ENCODE measurements at places on chromosomes 7 and 10.

- no peak for DNase-seq
Observed at GRCh38 chr7:127702938-127703337, 50.9 kb downstream of the SND1 start.

- DNase-seq = no peak
Observed at GRCh38 chr10:77189520-77189919, 448.1 kb downstream of the KCNMA1 start.

GRCh38 chr10:44051091-44051490, 333.8 kb downstream of the CXCL12 start:
- DNase-seq = no peak

GRCh38 chr10:73401636-73402035, 12.2 kb downstream of the ANXA7 start:
- no peak for DNase-seq

- no peak for DNase-seq
Observed at GRCh38 chr10:13651969-13652720, 65.4 kb downstream of the PRPF18 start.

DNA sequence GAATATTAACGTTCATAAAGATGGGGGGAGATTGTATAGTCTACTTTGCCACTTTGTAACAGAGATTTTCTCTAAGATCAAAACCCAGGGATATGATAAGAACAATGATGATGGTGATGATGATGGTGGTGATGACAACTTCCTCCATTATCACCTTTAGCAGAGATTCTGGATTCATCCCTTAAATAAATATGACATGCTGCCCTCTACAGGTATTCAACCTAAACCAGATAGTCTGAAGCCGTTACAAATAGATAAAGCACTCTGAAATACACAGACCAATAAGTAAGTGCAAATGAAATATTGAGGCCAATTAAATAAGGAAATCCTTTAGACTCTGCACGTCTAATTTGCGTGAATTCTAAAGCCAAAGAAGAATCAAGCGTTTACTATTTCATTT, 211.5 kb downstream of the CREB5 start:
- DNase-seq = no peak

- DNase-seq = no peak
Observed at GRCh38 chr7:84105586-84105985, 89.0 kb downstream of the SEMA3A start.

GRCh38 chr7:54643064-54643463, 100.9 kb downstream of the VSTM2A start:
- no peak for DNase-seq

DNA sequence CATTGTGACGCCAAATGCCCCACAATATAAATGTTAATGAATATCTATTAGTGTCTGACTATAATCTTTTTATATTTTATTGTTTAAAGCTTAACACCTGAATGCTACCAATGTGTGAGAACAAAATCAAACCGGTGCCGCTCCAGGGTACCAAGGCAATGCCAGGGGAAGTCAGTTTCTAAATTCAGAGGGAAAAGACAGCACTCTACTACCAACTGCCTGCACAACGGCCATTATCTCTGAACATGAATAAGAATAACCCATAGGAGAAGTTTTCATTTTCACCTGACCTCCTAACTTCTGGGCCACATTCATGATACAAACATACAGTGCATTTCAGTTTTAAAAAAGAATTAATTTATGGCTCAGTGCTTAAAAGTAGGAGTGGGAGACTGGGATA, 21.7 kb downstream of the USP6NL start:
- DNase-seq = no peak

GRCh38 chr10:1142596-1142995, 86.4 kb downstream of the WDR37 start:
- no peak for DNase-seq

DNA sequence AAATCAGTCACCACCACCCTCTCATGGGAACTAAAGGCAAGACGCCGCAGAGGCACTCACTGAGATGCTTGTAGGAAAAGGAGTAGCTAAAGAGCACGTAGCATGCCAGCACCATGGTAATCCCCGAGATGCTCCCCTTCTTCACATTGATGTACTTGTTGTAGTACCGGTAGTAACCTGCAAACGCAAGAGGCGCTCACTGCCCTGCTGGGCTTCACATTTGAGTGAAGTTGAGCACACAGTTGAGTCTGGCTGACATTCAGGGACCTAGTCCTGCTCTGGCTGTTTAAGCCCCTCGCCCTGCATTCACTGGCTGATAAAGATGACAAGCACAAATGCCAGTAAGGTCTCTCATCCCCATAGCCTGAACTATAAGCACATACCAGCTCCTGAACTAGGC, 6.9 kb downstream of the ATP5MF start:
- no peak for DNase-seq

DNA sequence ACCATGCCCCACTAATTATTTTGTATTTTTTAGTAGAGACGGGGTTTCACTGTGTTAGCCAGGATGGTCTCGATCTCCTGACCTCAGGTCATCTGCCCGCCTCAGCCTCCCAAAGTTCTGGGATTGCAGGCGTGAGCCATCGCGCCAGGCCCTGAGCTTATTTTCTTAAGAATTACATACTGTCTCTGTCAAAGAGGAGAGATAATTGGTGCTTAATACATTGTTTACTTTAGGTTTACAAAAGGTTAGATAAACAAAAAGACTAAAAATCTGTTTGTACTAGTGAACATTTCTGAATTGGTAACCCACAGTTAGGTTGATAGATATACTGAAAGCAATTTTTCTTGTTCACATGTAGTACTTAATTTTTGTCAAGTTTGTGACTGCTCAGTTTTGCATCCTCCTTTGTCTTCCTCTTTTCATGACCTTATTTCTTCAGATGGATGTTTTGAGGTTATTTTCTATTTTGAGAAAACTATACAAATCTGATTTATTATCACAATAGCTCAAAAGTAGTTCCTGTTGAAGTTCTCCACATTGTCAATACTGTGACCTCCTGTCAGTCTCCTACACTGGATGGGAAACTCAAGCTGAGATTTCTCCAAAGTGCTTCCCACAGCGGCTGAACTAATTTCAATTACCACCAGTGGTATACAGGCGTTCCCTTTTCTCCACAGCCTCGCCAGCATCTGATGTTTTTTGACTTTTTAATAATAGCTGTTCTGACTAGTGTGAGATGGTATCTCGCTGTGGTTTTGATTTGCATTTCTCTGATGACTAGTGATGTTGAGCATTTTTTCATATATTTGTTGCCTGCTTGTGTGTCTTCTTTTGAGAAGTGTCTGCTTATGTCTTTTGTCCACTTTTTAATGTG, 22.5 kb downstream of the HHEX start:
- DNase-seq = no peak

- no peak for DNase-seq
Observed at GRCh38 chr10:16867556-16867955, 50.3 kb upstream of the RSU1 start.

DNA sequence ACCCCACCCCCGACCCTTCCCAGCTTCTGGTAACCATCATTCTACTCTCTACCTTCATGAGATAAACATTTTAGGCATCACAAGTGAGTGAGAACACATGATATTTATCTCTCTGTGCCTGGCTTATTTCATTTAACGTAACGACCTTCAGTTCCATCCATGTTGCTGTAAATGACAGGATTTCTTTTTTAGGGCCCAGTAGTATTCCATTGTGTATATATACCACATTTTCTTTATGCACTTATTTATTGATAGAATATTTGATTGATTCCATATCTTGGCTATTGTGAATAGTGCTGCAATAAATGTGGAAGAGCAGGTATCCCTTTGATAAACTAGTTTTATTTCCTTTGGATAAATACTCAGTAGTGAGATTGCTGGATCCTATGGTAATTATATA, 112.7 kb downstream of the CREB5 start:
- no peak for DNase-seq

GRCh38 chr10:58028597-58029366, 238.9 kb downstream of the IPMK start:
- no peak for DNase-seq

DNA sequence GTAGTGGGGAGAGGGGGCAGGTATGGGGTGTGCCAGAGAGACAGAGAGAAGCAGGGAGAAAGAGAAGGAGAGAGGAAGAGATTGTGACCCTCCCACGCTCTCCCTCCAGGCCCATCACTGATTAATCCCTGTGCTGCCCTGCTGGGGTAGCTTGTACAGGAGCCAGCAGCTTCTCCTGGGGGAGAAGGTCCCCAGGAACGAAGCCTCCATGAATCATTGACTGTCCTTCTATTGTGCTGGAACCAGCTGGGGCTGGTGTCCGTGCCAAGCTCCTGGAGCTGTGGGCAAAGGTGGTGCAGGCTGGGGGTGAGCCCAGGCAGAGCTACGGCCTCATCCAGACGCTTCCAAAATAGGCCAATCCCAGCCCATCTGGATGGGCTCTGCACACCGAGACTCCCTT, 20.9 kb downstream of the AQP1 start:
- no peak for DNase-seq

- no peak for DNase-seq
Observed at GRCh38 chr7:34044306-34044643, 138.9 kb downstream of the BMPER start.

DNA sequence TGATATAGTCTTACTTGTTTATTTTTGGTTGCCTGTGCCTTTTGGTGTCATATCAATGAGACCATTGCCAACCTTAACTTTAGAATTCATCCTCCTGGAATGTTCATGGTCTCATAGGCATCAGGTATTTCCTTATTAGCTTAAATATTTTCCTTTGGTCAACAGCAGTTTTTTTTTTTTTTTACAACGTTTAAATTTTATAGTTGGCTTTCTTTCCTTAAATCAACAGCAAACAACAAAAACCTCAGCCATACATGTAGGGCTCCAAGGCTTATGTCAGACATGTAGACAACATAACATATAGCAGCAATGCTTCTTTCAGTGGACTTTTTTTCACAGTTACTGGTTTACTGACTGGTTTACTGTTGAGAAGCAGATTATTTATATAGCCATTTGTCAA, 22.7 kb downstream of the ENTPD7 start:
- DNase-seq = no peak

DNA sequence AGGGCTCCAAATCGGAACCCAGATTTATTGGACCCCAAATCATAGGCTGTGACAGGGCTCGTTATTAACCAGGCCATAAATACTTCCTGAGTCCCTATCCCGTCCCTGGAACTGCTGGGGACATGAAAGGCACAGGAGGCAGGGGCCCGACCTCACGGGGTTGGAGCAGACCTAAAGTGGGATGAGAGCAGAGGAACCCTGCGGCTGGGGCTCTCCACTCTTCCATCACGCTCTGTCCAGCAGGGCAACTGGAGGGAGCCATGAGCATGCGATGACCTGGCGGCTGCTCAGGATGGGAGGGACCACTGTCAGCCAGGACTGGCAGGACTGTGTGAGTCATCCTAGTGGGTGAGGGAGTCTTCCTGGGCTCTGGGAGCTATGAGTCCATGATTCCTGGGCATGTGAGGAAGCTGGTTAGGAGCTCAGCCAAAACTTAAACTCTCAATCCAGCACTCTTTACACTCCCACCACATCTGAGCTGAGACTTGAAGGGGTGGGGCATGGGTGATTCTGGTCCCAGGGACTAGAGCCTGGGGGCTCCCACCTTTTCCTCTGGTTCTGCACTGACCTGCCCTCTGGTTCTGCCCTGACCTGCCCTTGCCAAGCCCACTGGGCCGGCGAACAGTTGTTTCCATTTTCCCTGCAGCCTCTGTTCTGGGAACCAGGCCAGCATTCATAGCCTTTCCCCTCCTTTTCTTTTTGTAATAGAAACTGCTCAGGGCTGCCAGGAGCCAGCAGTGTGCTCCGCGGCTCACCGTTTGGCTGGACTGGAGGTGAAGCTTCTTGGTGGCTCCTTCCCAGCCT, 47.1 kb downstream of the SYPL1 start:
- DNase-seq = no peak

- no peak for DNase-seq
Observed at GRCh38 chr10:72342911-72343310, 11.8 kb downstream of the DNAJB12 start.

DNA sequence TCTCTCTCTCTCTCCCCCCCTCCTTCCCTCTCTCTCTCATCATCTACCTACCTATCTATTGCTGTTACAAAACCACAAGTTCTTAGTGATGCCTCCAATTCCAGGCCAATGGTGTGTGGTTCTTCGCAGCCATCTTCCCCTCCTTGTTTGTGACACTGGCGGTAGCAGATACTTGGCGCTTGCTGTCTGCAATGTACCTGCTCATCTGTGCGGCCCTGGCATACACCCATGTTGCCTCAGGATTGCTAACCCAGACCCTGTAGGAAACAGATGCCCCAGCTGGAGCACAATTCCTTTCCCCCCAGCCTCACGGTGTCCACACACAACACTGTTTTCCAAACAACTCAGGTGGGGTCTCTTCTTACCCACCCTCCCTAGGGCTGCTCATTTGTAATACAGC, 13.6 kb upstream of the DPYSL4 start:
- DNase-seq = no peak

DNA sequence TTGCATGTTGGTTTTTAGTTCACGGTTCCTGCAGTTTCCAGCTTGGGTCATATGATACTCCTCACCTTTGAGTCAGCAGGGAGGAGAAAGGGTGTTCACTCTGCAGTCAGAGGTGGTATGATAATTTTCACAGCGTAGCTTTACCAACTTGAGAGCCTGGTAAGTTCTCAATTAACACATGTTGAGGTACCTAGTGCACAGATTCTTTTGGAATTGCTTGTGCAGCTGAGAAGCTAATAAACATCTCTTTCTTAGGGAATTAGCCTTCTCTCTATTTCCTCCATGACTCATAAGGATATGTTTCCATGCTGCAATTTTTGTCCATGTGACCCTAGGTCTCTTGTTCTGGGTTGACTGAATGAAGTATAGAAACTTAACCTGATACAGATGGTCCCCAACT, 166.6 kb downstream of the KIF20B start:
- no peak for DNase-seq

- DNase-seq = no peak
Observed at GRCh38 chr10:14123139-14123538, 207.6 kb downstream of the FRMD4A start.

DNA sequence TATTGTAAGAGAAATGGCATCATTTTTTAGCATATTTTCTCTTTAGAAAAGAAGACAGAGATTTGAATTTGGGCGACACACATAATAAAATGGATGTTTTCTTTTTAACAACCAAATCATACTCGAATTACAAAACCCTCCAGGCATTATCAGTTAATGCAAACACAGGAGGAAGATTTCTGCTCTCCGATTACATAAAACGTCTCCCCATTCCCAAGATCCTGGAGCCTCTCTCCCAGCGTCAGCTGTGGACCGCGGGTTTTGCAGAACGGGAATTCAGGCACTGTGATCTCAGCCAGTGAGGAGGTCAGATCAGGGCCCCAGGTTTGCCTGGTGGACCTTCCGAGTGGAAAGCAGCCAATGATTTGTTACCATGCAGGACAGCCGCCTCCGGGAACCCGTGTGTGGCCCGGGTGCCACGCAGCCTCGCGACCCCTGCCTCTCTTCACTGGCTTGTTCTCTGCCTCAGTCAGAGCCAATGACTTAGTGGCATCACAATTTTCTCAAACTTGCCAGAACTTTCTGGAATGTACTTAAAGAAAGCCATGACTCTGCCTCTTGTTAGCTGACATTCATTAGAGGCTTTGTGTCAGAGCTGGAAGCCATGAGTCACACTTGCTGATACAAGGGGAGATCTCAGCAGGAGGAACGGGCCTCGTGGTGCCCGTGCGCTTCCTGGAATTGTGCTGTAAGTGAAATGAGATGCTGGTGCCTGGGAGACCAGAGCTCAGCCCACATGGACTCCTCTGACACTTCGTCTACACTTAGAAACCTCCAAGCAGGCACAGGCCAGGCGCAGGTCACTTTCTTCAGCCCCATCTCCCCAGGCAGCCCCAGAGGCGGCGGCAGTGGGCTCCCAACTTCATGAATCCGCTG, 246.1 kb downstream of the KLF6 start:
- no peak for DNase-seq
